Sciatic nerve (tissue), 2 donors: ENCODE measurements at places on chromosomes 16 and 17. TPM values are rescaled to one million over a fixed set of nuclear protein-coding genes. Genes with fewer than 3 reads are reported as not detected.
A peak's percentile ranks its signal among the peaks of the same experiment; 100 is the strongest.

- no peak for DNase-seq
Measured at GRCh38 chr17:42000413-42001133, 16.7 kb downstream of the DNAJC7 start.

Gene SOST
- not detected for total RNA-seq

DNA sequence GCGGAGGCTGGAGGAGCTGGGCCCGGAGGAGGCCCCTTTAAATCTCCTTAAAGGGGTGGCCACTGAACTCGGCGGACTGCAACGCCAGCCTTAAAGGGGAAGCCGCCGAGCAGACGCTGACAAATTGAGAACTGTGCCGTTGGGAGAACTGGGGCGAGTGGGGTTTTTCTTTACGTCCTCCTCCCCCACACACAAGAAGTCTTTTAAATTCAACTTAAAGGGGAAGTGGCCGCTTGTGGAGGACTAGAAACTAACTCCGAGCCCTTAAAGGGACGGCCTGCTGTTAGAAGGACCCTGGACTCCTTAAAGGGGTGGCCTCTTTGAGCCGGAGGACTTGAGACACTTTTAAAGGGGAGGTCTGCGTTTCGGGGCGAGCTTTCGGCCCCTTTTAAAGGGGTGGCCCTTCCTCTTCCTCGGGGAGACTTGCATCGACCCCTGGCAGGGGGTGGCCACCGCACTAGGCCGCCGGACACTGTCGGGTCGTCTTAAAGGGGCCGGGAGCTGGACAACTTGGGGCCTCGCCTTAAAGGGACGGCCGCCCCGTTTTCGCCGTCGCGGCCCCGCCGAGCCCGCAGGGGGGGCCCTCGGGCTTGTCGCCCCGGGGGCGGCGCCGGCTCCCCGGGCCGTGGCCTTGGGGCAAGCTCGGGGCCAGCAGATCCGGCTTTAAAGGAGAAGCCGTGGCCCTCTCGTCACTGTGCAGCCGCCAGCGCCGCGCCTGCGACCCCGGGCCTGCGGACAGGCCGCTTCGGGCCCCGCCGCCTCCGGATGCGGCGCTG lies 688 bp downstream of the FBRS start:
- peak; percentile 90 for DNase-seq

DNA sequence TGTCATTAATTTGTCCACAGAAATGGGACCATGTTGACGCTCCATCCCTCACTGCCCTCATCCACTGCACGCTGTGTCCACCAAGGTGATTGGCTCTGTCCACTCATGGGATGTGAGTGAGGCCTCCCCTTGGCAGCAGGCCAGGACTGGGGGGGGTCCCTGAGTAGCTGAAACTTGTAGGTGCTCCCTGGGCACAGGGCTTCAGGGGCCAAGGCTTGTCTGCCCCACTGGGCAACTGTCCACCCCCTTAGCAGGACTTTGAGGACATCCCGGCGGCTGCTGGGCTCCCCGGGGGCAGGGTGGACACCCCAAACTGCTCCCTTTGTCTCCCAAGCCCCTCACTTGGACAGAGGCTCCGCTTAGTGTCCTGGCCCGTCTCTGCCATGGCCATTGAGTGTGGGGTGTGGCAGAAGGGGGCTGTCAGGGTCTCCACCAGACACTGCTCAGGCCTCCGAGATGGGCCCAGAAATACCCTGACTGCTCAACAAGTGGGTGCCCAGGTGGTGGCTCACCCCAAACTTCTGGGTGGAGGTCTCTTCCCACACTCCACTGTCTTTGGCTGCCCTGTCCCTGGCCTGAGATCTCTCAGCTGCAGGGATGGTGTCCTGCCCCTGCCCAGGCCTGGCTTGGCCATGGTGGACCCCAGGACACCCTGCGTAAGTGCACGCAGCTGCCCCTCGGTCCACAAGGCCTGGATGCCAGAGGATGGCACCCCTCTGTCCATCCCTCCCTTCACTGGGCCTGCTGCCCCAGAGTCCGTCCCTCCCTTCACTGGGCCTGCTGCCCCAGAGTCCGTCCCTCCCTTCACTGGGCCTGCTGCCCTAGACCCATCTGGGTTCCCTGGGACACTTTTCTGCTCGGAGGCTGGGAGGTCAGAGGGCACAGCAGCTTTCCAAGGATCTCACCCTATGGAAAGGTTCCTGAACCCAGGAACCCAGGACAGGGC lies 2.9 kb upstream of the RAB40C start:
- no peak for DNase-seq
